Left lung (tissue), 14 donors: ENCODE measurements at places on chromosomes 7 and 10. TPM values are rescaled to one million over a fixed set of nuclear protein-coding genes. Genes with fewer than 3 reads are reported as not detected.

GRCh38 chr7:92631850-92632487, 41.8 kb upstream of the FAM133B start:
- no peak for DNase-seq

GRCh38 chr10:53664282-53665019, 891.9 kb upstream of the MBL2 start:
- DNase-seq = peak; percentile 66

DNA sequence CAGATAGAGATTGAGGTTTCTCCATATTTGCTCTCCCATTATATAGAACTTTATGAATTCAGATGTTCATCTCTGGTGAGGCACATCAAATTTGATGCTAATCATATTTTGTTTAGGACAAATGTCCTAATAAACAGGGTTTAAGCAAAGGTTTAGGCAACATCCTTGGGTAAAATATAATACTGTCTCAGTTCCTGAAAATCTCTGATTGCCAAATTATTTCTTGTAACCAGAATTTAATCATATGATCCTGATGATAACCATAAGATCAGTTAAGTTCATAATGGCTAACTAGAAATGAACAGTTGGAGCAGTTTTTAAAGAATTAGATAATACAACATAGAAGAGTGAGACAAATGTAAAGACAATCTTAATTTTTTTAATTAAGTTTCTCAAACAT, 18.6 kb downstream of the CUTC start:
- no peak for DNase-seq

- DNase-seq = no peak
Observed at GRCh38 chr10:69055241-69055640, 32.7 kb upstream of the SRGN start.

GRCh38 chr10:3471472-3471871, 298.9 kb upstream of the PITRM1 start:
- DNase-seq = no peak

DNA sequence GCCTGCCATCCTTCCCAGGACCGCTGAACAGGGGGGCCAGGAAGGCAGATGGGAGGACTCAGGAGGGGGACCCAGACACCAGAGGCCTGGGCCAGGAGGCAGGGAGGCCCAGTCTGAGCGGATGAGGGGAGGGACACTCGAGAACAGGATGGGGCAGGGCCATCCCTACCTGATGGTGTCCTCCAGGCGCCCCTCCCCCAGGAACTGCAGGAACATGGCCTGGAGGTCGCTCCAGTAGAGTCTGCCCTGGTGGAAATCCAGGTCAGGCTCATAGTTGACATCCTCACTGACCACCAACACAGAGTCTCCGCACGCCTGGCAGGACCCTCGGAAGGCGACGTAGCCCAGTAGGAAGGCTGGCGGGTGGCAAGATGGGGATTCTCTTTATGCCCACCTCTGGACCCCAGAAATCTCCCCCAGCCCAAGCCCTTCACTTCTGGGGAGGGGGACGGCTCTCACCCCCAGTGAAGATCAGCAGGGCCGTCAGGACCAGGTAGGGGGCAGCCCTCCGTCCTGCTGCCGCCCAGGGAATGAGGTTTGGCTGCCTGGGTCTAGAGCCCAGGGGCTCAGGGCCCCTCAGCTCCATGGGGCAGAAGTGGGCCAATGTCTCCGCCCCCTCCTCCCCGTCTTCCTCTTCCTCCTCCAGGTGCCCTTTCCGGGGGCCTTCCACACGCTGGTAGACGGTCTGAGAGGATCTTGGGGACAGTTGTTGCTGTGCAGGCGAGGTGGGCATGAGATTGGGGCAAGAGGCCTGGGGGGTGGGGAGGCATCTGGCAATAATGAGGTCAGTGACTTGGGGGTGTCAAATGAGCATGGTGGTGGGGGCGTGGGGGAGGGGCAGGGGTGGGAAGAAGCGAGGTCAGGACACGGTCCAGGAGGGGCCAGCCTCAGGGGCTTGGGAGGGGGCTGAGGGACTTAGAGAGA, 573 bp downstream of the TFR2 start:
- DNase-seq = no peak

GRCh38 chr7:133940368-133940767, 186.8 kb upstream of the LRGUK start:
- no peak for DNase-seq

DNA sequence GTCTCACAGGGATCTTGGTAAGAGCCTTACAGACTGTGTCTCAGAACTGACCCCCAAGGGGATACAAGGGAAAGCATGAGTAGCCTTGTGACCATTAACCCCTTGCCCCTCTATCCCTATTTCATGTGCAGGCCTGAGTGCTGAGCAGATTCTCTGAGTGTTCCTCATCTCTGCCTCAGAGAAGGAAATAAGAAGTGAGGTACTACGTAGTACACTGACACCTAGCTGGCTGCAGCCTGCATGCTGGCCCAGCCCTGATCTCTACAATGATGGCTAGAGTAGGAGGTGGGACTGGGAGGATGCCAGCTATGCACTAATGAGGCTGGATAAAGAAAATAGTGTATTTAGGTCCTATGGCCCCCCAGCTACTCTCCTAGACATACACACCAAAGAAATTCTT, 174.9 kb upstream of the HPS1 start:
- no peak for DNase-seq

DNA sequence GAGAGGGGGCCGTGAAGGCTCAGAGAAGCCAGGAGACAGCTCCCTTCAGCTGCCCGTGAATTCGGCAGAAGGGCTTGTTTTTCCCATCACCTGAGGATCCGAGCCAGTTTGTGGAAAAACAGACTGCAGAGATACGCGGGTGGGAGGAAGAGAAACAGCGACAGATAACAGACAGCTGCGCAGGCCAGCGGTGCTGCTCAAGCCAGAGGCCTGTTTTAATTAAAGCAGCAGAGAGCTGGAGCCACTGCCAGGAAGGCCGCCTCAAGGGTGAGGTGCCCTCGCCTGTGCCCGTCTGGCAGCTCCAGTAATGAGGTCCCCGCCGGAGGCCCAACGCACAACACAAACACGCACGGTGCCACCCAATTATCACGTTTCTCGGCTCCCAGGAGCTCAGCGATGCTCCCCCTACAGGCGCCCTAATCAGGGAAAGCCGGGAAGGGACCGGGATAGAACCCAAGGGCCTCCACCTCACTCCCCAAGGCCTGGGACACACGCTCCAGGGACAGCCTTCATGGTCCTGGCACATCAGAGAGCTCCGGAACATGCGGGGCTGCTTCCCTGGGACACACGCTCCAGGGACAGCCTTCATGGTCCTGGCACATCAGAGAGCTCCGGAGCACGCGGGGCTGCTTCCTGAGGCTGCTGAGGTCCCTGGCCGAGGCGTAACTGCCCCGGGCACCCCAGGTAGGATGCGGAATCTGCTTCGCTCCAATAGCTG, 60.6 kb upstream of the DNAAF5 start:
- DNase-seq = no peak

DNA sequence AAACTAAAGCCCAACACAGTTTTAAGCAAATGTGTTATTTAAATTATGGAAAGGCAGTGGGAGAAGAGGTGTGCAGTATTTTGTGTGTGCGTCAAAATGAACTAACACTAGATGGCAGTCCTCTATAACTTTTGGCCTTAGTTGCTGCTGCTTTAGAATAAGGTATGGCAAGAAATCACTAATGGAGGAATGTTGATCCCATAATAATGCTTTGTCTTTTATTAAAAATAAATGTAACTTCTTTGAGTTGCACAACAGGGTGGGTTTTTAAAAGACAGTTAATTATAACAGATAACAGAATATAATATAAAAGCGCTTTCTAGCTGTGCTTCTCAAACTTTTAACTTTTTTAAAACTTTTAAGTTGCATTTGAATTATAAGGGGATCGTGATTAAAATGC, 56.4 kb downstream of the BBS9 start:
- DNase-seq = no peak

DNA sequence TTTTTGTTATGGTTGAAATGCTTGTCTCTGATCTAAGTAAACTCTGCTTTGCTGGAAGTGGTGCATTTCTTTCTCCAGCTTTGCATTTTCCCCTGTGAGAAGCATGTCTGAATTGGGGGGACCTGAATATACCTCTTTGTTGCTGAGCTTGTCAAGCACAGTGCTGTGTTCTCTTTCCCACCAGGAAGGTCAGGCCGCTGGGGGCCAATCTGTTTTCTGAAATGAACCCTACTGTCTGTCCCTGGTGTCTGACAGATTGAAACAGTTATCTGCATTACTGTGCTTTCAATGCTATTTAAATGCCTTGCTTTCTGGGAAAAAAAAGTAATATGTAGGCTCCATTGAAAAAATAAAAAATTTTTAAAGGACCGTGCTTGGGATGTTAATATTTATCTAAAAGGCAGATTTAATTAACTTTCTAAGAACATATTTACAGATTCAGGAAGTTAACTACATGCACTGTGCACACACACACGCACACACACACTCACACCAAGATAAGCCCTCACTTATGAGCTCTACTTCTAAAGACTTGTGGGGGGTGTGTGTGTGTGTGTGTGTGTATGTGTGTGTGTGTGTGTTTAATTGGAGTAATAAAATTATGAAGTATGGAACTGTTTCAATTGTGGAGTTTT, 127.0 kb upstream of the FZD1 start:
- DNase-seq = no peak

DNA sequence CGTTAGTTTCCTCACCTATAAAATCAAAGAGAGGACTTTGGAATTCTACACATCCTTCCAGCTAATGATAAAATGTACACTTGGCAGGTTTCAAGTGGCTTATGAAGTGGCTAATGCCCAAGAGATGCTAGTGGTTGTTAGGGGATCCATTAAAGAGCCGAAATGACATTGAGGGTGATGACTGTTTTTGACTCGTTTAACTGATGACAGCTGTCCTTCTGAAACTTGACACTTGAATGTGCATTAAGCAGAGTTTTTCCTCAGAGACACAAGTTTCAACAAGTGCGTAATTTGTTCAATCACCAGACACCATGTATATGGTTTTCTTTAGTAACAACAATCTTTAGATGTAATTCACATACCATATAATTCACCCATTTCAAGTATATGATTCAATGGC, 1.6 kb upstream of the PRF1 start:
- DNase-seq = no peak

DNA sequence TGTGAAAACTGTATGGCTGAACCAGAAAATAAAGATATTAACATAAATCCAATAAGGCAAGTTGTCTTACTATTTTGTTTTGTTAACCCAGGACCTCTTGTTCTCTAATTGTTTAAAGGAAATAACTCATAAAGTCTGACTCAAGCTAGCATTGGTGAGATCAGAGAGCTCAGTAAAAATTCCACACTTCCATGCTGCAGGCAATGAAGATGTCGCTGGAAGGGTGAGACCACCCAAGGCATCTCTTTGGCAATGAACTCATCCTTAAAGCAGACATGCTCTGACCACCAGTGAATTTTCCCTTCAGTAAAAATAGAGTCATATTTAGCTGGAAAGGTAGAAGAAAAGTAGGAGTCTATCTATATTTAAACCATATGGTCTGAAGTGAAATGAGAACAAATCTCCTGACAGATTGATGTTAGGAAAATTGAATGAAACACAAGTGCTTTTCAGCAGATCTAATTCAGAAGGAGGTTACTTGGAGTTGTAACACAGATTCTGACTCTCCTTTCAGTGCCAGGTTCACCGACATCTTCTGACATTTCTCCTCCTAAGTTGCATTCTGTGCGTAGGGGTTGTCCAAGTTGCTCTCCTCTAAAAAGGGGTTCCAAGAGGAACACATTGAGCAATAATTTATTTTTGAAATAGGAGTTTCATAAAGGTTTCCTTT, 32.8 kb upstream of the VIPR2 start:
- no peak for DNase-seq

GRCh38 chr10:1860351-1860750, 123.0 kb upstream of the ADARB2 start:
- DNase-seq = no peak

Gene ADIRF
- total RNA-seq = 94.1 TPM

Gene SPAM1
- not detected for total RNA-seq

Gene C10orf62
- not detected for total RNA-seq

Gene LIPK
- total RNA-seq = not detected

Gene HIP1
- total RNA-seq = 84.2 TPM

Gene SPOCK2
- total RNA-seq = 107 TPM

Gene LRRD1
- total RNA-seq = not detected
